ENCODE measurements at places on chromosomes 6 and 20.

GRCh38 chr6:130675072-130675471 lies 152.1 kb upstream of the SMLR1 start:
- no peak for DNase-seq

DNA sequence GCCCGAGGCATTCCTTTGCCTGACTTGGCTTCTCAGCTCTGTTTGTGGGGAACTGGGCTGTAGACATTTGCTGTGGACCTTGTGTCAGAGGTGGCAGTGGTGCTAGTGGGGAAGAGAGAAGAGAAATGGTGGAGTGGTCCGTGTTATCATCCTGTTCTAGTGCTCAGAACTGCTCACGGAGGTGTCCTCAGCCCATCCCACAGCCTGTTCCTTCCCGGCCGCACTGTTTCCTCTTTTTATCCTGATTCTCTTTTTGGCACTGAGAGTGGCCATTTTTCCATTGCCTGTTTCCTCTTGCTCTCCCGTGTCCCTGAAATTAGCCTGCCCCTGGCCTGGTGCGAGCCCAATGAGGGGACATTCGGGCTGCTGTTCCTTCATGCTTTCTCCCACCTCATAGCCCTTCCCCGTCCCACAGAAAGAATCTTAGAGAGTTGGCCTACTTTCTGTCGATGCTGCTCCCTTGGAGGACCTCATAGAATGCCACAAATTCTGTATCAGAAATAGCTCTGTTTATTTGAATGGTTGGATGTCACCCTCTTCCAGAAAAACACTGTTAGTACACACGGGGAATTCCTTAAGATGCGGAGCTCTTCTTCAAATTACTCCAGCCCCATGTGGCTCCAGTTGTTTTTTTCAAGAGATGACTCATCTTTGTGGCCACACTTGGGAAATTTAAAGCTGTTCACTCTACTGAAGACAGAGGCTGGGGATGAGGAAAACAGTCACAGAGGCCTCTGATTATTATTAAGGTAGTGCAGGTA lies 26.1 kb downstream of the FARS2 start:
- DNase-seq = no peak

GRCh38 chr6:1958257-1958656 lies 287.1 kb downstream of the GMDS start:
- DNase-seq = no peak

- no peak for DNase-seq
These were observed 191.2 kb upstream of the TCF21 start for GRCh38 chr6:133697666-133698065.

GRCh38 chr20:57361517-57361916 lies 10.5 kb downstream of the RAE1 start:
- DNase-seq = no peak

DNA sequence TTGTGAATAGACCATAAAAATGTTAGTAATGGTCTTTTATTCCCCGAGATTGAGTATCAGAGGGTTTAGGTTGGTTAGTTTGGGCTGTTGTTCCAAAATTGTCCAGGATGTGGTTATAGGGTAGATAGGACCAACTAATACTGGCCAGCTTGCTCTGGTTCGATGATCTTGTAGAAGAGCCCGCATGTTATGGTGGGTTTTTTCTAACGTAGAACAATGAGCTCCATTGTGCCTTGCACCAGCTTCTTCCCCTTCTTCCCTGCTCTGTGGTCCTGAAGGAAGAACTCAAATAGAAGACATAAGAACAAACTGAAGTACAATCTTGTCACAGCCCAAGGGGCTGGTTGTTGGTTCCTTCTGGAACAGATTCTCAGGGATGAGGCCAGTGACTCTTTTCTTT lies 70.5 kb downstream of the RREB1 start:
- DNase-seq = no peak

DNA sequence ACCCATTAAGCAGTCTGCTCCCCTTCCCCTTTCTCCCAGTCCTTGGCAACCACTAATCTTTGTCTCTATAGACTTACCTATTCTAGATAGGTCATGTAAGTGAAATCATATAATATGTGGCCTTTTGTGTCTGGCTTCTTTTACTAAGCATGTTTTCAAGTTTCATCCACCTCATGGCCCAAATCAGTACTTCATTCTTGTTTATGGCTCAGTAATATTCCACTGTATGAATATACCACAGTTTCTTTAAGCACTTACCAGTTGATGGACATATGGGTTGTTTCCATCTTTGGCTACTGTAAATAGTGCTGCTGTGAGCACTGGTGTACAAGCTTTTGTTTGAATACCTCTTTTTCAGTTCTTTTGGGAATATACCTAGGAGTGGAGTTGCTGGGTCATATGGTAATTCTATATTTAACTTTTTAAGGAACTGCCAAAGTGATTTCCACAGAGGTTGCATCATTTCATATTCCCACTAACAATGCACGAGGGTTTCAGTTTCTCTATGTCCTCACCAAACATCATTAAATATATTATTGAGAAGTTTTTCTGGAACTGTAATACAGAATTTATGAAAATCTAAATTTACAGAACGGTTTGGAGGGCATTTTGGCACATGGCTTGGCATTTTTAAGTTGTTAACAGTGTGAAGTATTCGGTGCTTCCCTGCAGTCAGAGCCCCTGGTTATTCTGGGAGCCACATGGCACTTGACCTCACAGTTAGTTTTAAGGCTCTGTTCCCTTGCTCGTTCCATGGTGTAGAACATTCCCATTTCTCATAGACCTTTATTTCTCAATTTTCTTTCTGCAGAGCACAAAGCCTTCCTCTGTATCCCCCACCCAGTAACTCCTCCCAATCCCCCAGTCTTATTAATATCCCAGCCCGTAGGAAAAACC lies 27.0 kb upstream of the DTNBP1 start:
- no peak for DNase-seq

GRCh38 chr6:81979767-81980166 lies 227.3 kb upstream of the TENT5A start:
- no peak for DNase-seq

- DNase-seq = no peak
These were observed 412.8 kb downstream of the CDC5L start for GRCh38 chr6:44800171-44800783.

- no peak for DNase-seq
These were observed 6.9 kb downstream of the SESN1 start for GRCh38 chr6:109087661-109088264.

GRCh38 chr20:64114356-64114971 lies 7.1 kb upstream of the NPBWR2 start:
- no peak for DNase-seq

DNA sequence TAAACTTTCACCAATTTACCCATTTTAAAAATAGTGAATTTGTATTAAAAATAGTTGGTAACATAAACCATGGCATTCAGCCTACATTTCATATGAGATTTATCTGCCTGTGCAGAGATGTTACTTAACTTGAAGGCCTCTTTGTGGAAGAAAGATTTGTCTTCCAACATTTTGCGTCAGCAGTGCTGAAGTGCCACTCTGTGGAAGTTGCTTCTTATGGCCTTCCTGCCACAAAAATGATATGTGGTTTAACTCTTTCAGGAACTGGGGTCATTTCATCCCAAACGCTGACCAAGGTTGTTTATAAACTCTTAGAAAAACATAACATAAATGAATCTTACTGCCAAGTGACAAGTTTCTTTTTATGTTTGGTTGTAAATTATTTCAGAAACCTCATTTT lies 246.8 kb downstream of the ARID1B start:
- no peak for DNase-seq

DNA sequence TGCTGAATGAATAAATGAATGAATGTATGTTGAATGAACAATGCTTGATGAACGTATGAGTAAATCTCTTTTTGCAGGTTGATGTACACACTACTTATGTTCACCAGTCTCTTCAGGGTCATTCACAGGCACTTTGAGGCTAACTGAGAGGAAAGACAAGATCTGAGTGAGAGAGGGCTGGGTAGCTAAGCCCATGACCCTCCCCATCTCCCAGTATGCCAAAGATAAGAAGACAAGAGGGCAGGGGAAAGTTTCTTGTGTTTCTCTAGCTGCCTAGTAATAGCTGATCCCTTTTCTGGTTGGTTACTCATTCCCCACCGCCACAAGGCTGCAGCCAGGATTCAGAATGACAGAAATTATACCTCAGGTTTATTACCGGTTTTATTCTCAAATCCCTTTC lies 90.7 kb downstream of the CEP57L1 start:
- no peak for DNase-seq

DNA sequence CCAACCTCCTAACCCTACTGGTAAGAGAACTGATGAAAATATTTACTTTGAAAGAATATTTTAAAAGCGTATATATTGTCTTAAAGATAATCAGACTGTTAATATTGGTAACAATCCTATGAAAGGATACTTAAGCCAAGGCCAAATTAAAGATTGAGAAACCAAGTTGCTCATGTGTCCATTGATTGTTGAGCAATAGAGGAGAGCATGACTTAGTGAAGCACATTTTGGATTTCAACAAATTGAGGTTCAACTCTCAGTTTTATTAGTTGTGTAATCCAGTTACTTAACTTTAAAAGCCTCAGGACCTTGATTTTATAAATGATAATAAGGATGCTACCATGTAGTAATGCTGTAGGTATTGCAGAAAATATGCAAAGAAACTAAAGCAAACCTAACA lies 56.8 kb downstream of the PRL start:
- DNase-seq = no peak

GRCh38 chr20:46275091-46275490 lies 33.2 kb downstream of the CDH22 start:
- DNase-seq = no peak
